ENCODE measurements at places on chromosomes 7 and 10. TPM values are rescaled to one million over a fixed set of nuclear protein-coding genes. Genes with fewer than 3 reads are reported as not detected.

CRCP gene
- 20.8 TPM for total RNA-seq

CYP2C19 gene
- total RNA-seq = not detected

LMOD2 gene
- total RNA-seq = not detected

LIPJ gene
- not detected for total RNA-seq

NSUN5 gene
- 14.8 TPM for total RNA-seq

AKR1C4 gene
- total RNA-seq = not detected

ADAM22 gene
- total RNA-seq = 1.8 TPM

SCD gene
- total RNA-seq = 366 TPM

PITRM1 gene
- 51.7 TPM for total RNA-seq

CHPF2 gene
- total RNA-seq = 194 TPM

NAT16 gene
- not detected for total RNA-seq

BAIAP2L1 gene
- 3.0 TPM for total RNA-seq

KBTBD2 gene
- total RNA-seq = 42.8 TPM

BAMBI gene
- total RNA-seq = 9.8 TPM

ASB10 gene
- total RNA-seq = not detected

MYL10 gene
- total RNA-seq = not detected

CH25H gene
- total RNA-seq = not detected

LYZL1 gene
- total RNA-seq = not detected

CDHR1 gene
- total RNA-seq = under 0.01 TPM

SERPINE1 gene
- total RNA-seq = 2,093 TPM

GIMAP1 gene
- not detected for total RNA-seq

SLC29A3 gene
- total RNA-seq = 0.89 TPM

DLX6 gene
- not detected for total RNA-seq

CDC123 gene
- 106 TPM for total RNA-seq

SAP25 gene
- not detected for total RNA-seq

HYAL4 gene
- total RNA-seq = not detected

ARMC3 gene
- not detected for total RNA-seq

IMMP2L gene
- 10.1 TPM for total RNA-seq

FAM25C gene
- not detected for total RNA-seq

DNAJC30 gene
- total RNA-seq = 2.4 TPM

TRIM73 gene
- total RNA-seq = 0.59 TPM

TDRD1 gene
- total RNA-seq = not detected

NUDT13 gene
- 0.30 TPM for total RNA-seq

OR9A2 gene
- not detected for total RNA-seq

ADCYAP1R1 gene
- not detected for total RNA-seq

HIPK2 gene
- 35.9 TPM for total RNA-seq

MCM7 gene
- 14.6 TPM for total RNA-seq

PNLIPRP2 gene
- not detected for total RNA-seq

GPR22 gene
- total RNA-seq = not detected

CFAP43 gene
- 0.18 TPM for total RNA-seq

ETV1 gene
- 6.8 TPM for total RNA-seq

CNTNAP2 gene
- total RNA-seq = 3.6 TPM

LRRC17 gene
- total RNA-seq = 69.2 TPM

SORCS1 gene
- not detected for total RNA-seq

RSPH10B2 gene
- total RNA-seq = 0.05 TPM

OR2A12 gene
- not detected for total RNA-seq

TRIM74 gene
- total RNA-seq = not detected

AGR2 gene
- not detected for total RNA-seq

ZNF425 gene
- 4.5 TPM for total RNA-seq

LBX1 gene
- not detected for total RNA-seq

LIPN gene
- not detected for total RNA-seq

MLXIPL gene
- total RNA-seq = not detected

TECPR1 gene
- total RNA-seq = 45.5 TPM

RET gene
- total RNA-seq = 0.74 TPM

ACHE gene
- 0.30 TPM for total RNA-seq

AKR1C8 gene
- total RNA-seq = not detected

INHBA gene
- total RNA-seq = 257 TPM

FBXL15 gene
- 7.7 TPM for total RNA-seq

TMEM139 gene
- not detected for total RNA-seq

All from smooth muscle cell of the umbilical artery (primary cell).